ENCODE measurements at places on chromosomes 5 and 9.

DNA sequence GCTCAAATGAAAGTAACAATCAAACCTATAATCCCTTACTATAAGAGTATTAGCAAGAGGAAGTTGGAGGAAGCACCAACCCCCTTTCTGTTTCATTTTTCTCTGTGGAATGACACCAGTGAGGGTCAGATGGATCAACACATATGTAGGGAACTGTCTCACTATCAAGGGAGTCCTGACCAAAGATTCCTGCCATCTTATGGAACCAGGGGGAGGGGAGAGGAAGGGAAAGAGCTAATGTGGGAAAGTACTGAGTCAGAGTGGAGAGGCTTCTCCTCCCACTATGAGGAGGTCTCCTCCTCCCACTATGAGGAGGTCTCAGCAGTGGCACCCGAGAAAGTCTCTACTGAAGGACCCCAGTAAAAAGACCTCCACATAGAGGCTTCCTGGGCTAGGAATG, 73.3 kb upstream of the PCSK1 start:
- DNase-seq: no peak

DNA sequence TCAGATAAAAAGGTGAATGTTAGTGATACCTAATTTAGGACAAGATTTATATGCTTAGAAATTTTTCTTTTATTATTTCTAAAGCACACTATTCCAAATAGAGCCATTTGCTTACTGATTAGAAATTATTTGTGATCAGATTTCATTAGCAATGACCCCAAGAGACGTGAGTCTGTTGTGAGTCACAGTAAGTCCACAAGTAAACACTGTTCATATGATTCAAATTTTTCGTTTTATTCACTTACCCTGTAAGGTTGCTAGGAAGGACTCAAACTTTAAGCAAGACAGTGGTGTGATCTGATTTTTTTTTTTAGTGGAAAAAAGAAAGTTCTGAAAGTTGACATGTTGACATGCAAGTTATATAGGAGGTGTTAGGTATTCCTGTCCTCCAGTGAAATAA, 1.2 kb downstream of the CARD6 start:
- DNase-seq: no peak

DNA sequence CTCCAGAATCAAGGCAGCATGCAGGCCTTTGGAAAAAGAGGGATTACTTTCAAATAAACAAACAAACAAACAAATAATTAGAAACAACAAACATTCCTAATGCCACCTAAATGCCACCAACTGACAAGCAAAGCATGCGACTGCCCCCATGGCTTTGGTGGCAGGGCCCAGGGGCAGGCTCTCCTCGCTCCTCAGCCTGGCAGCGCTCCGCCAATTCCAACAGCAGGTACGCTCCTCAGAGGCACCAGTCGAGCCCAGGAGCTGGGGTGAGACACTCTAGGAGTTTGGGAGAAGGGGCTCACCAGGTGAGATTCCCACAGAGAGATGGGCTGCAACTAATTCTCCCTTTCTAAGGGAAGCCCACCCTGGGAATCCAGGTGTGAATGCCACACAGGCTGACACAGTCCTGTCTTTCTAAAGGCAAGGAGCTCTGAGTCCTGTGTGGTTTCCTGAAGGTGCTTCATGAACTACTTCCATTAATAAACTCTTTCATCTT, 27.8 kb downstream of the CSF2 start:
- no peak for DNase-seq

- no peak for DNase-seq
Observed at GRCh38 chr9:73089304-73089985, 62.2 kb upstream of the ANXA1 start.

DNA sequence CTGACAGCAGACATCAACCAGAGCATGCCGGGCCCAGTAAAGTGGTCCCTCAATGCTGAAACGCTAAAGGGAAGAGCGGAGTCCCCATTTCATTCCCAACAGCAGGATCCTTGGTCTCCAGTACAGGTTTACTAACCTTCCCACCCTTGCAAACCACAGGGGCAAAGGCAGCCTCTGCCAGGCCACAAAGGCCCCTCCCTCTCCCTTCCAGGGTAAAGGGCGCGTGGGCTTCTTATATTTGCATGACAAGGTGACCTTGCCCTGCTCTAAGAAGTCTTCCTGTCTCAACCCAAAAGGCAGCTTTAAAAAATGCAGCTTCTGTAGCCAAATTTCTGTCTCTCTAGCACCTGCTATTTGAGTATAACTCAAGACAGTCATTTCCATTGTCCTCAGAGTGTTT, 131.5 kb upstream of the PTCH1 start:
- DNase-seq: no peak

DNA sequence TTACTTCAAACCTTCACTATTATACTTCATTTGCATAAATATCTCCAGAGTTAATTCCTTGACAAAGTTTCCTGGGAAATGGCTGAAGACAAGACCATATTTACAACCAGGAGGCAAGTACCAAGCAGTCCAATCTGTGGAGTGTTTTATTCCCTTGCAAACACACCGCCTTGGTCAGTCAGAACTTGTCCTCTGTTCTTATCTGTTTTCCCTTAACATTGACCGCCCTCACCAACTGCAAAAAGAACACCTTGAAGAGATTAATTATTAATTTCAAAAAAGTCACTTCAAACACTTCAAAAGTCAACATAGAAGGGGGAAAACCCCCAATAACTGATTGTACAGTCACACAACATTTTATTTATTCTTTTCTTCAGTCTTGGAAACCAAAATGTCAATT, 269.0 kb upstream of the RGMB start:
- DNase-seq: no peak

DNA sequence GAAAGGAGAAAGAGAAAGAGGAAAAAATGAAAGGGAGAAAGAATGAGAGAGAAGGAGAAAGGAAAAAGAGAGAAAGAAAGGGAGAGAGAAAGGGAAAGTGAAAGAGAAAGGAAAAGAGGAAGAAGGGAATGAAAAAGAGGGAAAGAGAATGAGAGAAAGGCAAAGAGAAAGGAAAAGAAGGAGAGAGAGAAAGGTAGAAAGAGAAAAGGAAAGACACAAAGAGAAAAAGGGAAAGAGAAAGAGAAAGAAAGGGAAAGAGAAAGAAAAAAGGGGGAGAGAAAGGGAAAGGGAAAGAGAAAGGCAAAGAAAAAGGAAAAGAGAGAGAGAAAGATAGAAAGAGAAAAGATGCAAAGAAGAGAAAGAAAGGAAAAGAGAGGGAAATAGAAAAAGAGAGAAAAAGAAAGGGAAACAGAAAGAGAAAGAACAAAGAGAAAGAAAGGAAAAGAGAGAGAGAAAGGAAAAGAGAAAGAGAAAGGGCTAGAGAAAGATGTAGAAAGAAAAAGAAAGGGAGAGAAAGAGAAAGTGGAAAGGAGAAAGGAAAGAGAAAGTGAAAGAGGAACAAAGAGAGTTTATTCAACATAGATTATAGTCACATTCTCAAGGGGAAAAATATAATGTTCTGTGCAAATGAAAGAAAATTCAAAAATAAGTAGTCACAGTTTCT, 165.2 kb downstream of the TMEM38B start:
- no peak for DNase-seq

DNA sequence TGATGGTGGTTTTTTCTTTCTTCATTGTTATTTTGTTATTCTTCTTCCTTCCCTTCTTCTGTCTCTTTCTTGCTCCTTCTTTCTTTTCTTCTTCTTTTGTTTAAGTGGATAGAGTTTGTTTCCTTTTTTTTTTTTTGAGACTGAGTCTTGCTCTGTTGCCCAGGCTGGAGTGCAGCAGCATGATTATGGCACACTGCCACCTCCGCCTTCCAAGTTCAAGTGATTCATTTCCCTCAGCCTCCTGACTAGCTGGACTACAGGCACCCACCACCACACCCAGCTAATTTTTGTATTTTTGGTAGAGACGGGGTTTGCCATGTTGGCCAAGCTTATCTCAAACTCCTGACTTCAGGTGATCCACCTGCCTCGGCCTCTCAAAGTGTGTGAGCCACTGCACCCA, 40.3 kb downstream of the JAK2 start:
- no peak for DNase-seq

- DNase-seq: no peak
Observed at GRCh38 chr5:180116077-180116999, 44.8 kb upstream of the RNF130 start.

DNA sequence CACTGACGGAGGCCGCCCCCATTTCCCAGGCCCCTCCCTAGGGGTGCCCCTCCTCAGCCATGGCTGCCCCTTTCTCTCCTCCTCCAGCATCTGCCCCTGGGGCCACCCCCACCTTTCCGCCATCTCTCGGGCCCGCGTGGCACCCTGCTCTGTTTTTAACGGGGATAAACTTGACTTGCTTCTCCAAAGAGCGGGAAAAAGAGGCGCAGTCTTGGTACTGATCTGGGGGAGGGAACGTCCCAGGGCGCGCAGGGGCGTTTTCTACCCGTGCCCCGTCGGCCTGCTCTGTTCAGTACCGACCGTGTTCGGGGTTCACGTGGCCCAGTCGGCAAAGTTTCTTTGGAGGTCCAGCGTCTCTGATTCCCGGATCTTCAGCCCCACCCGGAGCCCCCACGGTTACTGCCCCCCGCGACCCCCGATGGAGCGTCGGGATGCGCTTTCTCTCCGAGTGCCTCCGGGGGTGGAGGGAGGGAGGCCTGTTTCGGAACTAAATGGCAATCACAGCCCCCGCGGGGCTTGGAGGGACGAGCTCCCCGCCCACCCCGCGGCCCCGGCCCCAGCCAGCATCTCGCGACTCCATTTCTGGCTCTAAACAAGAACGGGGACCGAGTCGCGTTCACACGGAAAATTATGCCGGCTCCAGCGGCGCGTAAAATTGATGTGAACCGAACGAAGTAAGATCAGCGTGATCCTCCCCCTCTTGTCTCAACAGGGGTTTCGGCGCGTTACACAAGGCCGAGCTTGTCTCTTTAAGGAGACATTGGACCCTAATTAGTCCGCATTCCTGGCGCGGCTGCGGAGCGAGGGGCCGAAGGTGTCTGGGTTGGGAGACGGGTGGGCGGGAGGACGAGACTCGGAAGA, 1.1 kb upstream of the TLE4 start:
- DNase-seq: no peak

- no peak for DNase-seq
Observed at GRCh38 chr9:8895861-8896224, 1096.3 kb upstream of the DMAC1 start.

- no peak for DNase-seq
Observed at GRCh38 chr5:7500256-7500655, 104.3 kb downstream of the ADCY2 start.

GRCh38 chr5:172493906-172494305, 39.6 kb upstream of the SH3PXD2B start:
- DNase-seq: no peak

GRCh38 chr5:1345876-1346626, 1.2 kb upstream of the CLPTM1L start:
- no peak for DNase-seq

DNA sequence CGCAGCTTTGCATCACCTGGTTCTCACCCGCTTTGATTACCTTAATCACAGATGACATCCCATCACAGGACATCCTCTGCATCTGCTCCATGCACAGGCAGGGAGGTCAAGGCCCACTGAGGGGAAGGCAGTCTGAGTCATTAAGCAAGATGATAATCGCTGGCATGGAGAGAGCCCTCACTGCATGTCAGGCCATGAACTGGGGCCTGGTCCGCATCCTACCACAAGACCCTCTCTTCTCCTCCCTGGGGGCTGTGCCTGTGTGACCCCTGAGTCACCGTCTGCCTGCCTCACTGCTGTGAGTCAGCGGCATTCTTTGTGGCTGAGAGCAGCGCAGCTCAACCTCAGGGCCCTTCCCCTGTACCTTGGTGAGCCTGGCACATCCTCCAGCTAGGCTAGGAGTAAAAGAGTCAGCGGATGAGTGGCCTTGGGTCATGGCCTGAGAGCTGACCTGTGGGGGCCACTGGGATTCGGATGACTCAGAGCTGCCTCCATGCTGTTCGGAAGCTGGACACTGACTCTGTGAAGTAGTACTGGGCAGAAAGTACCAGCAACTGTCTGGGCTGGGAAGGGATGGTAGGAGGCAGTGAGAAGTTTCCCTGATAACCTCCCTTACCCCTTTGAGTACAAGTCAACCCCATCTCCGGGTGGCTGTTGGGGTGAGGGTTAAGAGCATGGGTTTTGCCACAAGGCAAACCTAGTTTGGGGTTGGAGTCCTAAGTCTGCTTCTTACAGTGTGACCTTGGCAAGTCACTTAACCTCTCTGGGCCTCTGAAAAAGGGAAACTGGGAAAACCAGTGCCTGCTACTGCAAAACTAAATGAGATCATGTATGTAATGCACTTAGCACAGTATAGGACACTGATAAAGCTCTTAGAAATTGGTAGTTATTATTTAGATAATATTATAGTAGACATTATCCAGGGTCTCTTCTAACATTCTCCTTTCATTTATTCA, 14.6 kb upstream of the ARSI start:
- DNase-seq: no peak

DNA sequence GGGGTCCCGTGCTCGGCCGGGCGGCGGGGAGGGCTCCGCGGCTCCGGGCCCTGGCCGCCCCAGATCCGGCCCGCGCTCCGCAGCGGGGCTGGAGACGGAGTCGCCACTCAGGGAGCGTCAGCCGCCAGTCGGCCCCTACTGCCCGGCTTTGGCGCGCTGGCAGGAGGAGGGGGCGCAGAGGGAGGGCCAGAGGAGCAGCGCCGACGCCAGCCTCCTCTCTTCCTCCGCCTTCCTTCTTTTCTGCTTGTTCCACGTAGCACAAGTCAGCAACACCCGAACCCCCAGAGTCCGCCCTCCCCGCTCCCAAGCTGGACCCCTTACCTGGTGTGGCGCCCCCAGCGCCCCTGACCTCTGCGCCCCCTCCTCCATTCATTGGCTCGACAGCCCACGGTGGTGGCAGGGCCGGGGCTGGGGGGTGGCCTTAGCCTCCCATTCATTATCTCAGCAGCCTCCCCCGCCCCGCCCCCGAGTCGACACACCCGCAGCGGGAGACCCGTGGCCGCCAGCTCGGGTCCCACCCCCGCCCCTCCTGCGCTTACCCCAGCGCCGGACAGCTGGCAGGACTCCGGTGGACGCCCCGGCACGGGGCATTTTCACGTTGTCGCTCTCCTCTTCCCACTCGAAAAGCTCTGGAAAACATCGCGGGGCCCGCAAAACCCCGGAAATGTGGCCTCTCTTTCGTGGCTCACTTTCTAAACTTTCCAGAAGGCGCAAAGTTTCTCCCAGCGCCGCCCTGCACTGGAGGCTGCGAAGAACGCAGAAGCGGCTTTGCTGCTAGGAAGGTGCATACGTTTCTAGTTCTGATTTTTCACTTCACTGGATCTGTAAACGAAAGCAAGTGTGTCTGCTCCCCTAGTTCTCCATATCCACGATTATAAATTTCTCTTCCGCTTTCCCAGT, at the start of gene LPAR1:
Gene LPAR1, minus strand, starts transcription at position 140 of the 900 bp plus-strand sequence. CDS start 66,353 bp downstream, outside the sequence.
- DNase-seq: no peak

DNA sequence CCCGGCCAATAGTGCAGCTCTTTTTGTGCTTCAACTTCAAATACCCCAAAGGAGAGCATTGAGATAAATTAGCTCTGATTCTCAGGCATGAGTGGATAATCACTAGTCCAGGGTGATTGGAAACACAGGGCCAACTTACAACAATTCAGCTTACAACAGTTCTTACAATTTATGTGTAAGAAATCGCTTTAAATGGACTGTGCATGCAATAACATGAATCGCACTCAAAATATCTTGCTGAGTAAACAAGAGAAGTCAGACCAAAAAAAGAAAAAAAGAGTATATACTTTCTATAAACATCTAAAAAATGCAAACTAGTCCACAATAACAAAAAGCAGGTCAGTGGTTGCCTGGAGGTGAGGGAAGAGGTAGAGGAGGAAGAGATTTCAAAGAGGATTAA, 150.6 kb upstream of the EDIL3 start:
- no peak for DNase-seq

GRCh38 chr5:31632460-31632859, 6.5 kb upstream of the PDZD2 start:
- DNase-seq: no peak

Data from GM19239 (cell line).